NCI-H187 (cell line): ENCODE measurements at places on chromosomes 16 and 17.

GRCh38 chr16:3004319-3004718, 8.4 kb upstream of the CLDN9 start:
- no peak for DNase-seq

DNA sequence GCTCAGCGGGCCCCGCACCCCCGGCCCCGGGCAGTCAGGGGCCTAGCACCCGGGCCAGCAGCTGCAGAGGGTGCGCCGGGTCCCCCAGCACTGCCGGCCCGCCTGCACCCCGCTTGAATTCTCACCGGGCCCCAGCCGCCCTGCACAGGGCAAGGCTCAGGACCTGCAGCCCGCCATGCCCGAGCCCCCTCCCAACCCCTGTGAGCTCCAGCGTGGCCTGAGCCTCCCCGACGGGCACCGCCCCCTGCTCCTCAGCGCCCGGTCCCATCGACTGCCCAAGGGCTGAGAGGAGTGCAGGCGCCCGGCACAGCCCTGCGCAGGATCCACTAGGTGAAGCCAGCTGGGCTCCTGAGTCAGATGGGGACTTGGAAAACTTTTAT, 1.7 kb upstream of the BRCA1 start:
- DNase-seq, result no peak

DNA sequence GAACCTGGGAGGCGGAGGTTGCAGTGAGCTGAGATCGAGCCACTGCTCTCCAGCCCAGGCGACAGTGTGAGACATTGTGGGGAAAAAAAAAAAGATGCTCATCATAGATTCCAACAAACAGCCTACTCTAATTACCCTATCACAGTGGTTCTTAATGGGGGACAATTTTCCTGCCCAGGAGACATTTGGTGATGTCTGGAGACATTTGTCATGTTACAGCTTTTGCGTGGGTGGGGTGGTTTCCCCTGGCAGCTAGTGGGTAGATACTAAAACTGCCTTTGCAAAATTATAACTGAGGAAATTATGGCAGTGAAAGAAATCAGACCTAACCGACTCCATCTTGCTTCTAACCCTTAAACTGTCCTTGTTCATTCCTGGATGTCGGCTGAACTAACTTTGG, 92.5 kb upstream of the RBL2 start:
- DNase-seq, result no peak

DNA sequence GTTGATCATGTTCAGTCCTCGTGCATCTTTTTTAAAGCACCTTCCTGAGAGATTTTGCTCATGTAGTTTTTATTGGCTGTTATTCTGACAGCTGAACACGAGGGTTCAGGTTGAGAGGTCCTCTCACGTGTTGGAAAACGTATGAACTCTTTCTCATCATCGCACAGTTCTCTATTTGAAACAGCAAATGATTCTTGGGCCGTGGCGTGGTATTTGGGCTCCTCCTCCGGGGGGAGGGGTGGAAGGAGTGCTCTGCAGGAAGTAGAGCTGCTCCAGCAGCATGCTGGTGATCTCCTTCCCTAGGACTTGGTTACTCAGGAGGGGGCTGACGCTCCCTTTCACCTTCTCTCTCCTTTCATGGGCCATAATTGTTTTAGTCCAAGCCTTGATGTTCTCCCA, 70.4 kb downstream of the KSR1 start:
- no peak for DNase-seq

- DNase-seq, result no peak
These were observed 21.2 kb upstream of the HAS3 start for GRCh38 chr16:69084289-69084688.

DNA sequence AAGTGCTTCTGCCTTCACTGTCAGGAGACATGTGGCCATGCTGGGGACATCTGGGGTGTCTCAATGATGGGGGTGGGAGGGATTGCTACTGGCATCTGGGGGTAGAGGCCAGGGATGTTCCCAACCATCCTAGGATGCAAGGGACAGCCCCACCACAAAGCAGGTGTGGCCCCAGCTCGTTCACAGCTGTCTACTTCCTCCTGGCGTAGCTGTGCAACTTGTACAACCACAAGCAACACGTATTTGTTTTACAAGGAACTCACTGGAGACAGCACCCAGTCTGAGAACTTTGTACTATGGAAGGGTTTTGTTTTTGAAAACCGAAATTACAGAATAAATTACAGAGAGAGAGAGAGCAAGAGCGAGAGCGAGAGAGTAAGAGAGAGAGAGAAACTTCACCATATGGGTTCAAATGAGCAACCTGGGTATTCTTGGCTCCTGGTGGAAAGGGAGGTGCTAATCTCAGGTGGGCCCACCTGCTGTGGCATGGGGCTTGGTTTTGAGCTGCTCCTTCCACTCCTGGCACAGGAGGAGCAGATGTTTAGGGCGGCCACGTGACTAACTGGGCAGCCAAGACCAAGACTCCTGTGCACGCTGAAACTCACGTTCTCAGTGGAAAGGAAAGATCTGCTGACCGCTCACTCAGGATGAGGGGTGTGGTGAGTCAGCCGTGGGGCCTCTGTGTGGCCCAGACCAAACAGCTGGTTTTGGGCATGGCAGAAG, 17.5 kb upstream of the TNFRSF13B start:
- no peak for DNase-seq

- DNase-seq, result peak; percentile 9
These were observed 701 bp downstream of the JMJD6 start for GRCh38 chr17:76725580-76726230.

DNA sequence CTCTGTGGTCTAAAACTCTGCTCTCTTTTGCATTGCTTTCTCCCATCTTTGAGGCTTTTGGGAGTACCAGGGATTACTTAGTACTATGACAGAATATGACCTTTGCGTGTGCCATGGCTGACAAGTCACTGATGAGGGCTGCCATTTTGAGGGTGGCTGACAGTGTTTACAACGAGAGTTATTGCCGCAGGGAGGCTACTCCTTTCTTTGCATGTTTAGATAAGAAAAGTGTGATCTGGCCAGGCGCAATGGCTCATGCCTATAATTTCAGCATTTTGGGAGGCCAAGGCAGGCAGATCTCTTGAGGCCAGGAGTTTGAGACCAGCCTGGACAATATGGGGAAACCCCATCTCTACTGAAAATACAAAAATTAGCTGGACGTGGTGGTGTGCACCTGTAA, 77.5 kb downstream of the GSG1L start:
- no peak for DNase-seq

DNA sequence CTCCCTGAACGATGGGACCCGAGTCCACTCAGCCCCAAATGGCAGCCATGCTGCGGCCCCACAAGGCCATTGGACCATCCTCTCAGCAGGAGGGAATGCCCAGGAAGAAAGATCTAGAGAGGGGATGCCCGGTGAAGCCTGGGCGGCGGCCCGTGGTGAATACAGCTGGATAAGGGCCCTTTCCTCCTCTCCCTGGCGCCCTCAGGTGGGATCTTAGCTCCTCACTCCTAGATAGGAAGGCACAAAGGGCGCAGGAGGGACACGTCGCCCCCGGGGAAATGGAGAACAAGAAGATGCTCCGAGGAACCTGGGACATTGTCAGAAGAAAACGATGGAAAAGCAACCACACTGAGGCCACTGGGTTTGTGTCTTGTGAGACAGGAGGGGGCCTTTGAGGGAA, 2.5 kb downstream of the CD300C start:
- DNase-seq, result no peak

DNA sequence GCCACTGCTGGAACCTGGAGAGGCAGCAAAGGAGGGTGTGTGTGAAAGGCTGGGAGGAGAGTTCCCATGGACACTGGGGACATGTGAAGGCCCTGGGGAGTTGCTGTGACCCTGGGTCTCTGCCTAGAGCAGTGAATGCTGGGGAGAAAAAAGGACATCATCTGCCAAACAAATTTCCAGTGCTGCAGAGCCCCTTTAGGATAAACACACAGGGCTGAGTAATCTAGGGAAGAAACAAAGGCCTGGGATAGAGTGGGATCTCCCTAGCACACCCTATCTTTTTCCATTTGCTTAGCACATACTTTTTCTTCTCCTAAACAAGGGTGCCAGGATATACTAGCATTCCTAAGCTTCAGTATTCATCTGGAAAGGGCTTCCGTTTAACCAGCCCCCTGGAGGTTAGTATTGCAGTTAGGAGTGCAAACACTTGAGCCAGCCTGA, 3.3 kb upstream of the HIGD1B start:
- no peak for DNase-seq

- DNase-seq, result no peak
These were observed 372.5 kb downstream of the SNX29 start for GRCh38 chr16:12348733-12349704.
